Renal cortical epithelial cell (primary cell): ENCODE measurements at places on chromosomes 11 and 22. TPM values are rescaled to one million over a fixed set of nuclear protein-coding genes. Genes with fewer than 3 reads are reported as not detected.

- no peak for DNase-seq
These were observed 312.9 kb downstream of the MN1 start for GRCh38 chr22:27488456-27489177.

- peak; percentile 99 for DNase-seq
These were observed 63.2 kb upstream of the RRAS2 start for GRCh38 chr11:14422052-14422813.

- DNase-seq, result no peak
These were observed 59.4 kb downstream of the KDM2A start for GRCh38 chr11:67178421-67178820.

GRCh38 chr11:132111838-132112237, 741.4 kb downstream of the NTM start:
- DNase-seq, result peak; percentile 74

- no peak for DNase-seq
These were observed 176.7 kb downstream of the SWAP70 start for GRCh38 chr11:9840460-9841004.

DNA sequence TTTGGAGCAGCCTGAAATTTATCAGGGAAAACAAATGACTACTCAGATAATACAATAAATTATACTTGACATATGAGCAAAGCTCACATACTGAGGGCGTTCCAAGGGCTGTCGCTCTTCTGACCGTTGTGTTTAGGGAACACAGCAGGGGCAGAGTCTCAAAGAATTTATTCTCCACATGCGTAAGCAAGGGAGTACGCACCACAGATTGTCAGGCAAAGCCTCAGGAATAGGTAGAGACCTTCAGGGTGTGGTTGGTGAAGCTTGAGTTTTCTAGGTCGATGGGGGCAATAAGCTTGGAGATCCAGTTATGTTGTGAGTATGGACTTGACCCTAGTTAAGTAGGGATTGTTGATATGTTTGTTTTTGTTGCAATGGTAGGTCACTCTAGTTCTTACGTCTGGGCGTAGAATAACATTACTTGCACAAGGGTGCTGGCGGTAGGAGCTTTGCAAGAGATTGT, 830 bp downstream of the ACAT1 start:
- DNase-seq, result peak; percentile 42

DNA sequence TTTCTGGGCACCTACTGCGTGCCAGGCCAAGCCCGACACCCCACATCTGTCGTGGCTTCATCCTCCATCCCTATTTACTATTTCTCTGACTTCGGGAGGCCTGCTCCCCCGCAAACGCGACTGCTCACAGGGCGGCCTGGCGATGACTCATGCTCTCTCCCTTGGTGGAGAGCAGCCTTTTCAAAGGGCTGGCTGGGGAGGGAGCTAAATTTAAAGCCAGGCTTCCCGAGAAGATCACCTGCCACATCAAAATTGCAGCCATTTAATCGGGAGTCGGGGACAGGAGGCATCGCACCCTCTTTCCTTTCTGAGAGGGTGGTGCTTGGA, 24.9 kb upstream of the SHISAL1 start:
- peak; percentile 13 for DNase-seq

DNA sequence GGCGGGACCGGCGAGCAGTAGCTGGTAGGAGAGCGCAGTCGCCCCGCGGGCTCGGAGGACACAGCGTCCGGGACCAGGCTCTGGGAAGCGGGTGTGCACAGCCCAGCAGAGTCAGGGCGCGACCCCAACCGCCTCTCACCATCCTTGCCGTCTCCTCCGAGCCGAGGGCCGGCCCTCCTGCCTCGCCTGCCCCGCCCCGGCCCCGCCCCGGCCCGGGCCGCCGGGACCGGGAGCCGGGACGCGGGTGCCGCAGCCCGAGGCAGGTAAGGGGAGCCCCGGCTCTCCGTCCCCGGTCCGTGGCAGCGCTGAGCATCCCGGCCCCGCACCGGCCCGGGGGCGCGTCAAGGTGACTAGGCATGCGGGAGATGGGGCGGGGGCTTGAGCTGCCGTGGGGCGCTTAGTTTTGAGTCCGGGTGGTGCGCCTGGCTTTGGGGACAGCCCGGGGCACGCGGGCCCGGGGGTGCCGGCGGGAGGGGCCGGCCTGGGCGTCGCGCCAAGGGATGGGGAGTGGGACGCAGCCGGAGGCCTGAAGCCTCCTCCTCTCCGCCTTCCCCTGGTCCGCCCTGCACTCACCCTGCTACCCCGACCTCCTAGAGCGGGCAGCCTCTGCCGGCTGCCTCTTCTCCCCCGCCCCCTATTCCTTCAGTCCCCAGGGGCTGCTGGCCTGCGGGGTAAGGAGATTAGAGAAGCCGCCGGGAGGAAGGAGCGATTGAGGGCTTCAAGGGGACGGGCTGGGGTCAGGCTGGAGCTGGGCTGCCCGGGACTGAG, at the start of gene ABCG4:
ABCG4 (plus strand) TSS at position 35 of the 768 bp plus-strand sequence. CDS start 914 bp downstream, outside the sequence.
- DNase-seq, result no peak

- DNase-seq, result no peak
These were observed 123.6 kb upstream of the TENM4 start for GRCh38 chr11:79564288-79564925.

DNA sequence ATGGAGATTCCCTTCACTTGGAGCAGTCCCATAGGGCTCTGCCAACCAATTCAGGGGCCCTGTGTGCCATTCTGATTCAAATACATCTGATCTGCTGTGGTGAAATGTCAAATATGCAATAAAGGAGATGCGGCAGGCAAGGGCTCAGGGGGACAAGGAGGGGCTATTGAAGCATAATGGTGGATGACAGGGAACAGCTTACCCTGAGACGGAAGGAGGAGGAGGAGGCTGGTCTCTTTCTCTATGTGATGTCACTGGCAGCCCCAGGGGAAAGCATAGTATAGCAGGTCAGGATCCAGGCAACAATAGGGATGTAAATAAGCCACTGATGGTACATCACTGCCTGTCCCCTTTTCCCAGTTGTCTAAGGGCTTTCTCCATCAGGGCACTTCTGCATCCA, 350.9 kb upstream of the SYN3 start:
- DNase-seq, result no peak

DNA sequence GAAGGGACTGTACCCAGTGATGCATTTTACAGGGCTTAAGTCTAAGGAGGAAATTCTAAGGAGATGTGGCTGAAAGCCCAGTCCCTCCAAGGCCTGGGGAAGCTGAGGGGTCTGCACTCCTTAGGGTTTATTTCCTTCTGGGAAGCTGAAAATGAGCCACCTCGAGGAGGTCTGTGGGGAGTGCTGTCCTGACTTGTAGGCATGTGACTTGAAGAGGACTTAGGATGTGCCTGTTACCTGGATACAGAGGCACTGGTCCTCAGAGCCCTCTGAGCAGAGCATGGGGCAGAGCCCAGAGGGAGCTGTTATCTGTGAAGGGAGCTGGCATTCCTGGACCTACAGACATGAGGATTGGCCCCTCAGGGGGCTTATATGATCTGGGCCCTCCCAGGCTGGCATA, 77.1 kb downstream of the TP53I11 start:
- DNase-seq, result no peak

- DNase-seq, result peak; percentile 24
These were observed 90.8 kb upstream of the APOA1 start for GRCh38 chr11:116928102-116928777.

- no peak for DNase-seq
These were observed 7.3 kb downstream of the DNAL4 start for GRCh38 chr22:38786631-38787030.

DNA sequence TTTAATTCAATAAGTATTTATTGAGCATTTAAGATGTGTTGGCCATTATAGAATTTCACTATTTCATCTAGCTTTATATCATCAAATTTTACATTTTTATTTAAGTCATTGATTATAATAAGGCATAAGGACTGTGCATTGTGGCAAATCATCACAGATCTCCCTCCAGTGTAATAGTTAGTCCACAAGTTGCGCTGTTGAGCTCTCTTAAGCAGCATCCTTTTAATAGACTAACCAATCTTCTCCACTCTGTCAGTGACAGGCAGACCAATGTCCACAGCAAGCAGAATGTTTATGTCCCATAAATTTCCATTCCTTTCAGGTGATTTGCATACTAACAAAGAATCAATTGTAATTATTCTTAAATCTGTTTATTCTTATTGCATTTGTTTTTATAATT, 595.3 kb upstream of the CCDC90B start:
- DNase-seq, result peak; percentile 4

DNA sequence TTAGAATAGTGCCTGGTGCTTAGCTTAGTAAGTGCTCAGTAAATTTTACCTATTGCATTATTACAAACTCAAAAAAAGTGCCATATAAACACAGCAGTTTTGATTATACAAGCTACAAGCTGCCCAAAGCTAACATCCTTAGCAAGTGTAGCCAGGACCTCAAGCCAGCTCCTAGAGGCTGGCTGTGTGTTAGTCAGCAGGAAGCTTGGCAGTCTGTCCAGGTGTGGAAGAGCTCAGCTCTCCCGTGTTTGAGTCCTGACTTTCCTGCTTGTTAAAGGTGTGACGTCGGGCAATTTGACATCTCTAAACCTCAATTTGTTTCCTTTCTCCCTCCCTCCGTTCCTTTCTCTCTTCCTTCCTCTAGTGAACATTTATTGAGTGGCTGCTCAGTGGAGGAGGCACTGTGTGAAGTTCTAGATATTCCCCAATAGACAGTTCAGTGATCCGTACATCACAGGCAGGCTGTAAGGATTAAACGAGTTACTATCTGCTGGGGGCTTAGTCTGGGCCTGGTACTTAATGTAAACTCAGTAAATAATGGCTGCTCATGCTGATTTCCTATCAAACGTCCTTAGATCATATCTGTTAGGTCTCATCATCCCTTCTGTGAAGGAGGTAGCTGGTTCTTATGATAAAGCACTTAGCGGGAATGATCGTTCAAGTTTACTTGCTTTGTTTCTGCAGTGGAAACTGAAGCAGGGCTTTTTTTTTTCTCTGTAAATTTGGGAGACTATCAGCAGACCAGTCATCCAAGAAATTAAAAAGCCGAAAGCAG, 68.7 kb downstream of the PRR5L start:
- peak; percentile 58 for DNase-seq

DNA sequence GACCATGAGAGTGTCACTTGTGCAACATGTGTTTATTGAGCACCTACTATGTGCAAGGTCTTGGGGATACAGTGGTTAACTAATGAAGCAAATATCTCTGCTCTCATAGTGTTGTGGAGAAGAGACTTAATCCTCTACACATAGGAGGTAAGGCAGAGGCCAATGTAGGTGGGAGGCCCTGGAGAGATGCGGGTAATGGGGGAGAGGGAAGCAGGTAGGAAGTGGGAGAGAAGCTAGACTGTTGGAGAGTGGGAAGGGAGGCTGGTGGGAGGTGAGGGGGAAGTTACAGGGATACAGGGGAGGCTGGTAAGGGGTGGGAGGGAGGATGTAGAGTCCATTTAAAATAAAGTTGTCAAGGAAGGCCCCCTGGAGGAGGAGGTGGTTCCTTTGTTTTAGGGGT, 240.0 kb downstream of the MIAT start:
- DNase-seq, result no peak

DNA sequence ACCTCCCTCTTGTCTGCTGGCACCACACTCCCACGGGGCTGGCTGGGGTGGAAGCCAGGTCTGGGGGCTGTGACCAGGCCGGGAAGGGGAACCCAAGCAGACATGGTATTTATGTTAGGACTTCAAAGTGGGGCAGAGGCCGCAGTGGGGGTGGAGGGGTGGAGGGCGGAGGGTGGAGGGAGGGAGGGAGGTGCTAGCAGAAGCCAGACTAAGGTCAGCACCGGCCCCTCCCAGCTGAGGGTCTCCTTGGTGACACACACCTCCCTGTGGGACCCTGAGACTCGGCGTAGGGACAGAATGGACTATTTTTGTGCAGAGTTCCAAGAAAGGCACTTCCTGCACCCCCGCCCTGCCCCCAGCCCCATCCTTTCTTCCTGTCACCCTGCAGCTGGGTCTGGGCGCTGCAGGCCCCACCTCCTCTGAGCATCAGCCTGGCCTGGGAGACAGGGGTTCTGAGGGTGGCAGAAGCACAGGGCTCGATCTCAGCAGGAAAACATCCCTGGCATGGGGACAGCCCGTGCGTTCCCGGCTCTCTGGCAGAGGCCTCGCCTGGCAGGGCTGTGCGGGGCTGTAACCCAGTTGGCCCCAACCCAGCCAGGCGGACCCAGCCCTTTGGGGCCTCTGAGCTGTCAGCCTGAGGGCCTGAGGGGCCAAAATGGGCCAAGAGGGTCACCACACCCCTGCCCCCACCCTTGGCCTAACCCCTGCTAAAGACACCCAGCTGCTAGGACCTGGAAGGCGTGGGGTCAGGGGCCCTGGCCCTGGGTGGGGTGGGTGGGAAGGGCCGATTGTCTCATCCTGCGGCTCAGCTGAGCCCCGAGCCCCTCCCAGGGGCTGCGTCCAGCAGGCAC, 9.6 kb upstream of the CD248 start:
- no peak for DNase-seq

GRCh38 chr11:75719340-75720239, 2.0 kb downstream of the MOGAT2 start:
- no peak for DNase-seq

DNA sequence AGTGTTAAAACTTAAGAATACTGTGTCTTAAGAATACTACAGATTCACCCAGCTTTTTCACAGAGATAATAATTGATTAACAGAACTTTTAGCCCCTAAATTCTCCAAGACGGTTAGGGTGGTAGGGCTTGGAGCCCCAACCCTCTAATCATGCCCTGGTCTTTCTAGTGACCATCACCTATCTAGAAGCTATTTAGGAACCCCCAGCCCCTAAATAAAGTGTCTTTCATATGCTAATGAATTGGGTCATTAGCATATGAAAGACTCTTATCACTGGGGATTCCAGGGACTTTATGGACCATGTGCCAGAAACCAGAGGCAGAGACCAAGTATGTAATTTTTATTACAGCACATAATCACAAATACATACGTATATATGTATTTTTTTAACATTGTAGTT, 999.7 kb upstream of the RAG2 start:
- no peak for DNase-seq

DNA sequence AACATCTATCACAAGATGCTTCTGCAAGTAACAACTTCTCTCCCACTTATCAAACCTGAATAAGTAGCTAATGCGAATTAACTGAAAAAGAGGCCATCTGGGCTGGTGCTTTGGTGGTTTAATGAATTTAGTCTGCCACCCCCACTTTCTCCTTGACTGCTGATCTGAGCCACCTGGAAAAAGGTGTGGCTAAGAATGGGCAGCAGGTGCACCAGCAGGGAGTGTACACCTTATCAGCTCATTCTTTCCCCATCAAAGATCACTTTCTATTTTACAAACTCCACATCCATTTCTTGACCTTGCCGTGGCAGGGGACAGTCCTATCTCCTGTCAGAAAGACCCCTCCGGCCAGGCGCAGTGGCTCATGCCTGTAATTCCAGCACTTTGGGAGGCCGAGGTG, 6.5 kb downstream of the RFPL3 start:
- DNase-seq, result no peak

GRCh38 chr11:114280696-114281095, 15.5 kb upstream of the NNMT start:
- DNase-seq, result peak; percentile 85

The CHST1 gene
- total RNA-seq, result 0.10 TPM in 1 of 2 replicates, not detected in the other

The CALCB gene
- 0.15 TPM in 1 of 2 replicates, not detected in the other for total RNA-seq

The CSNK2A3 gene
- 2.4 and 3.1 TPM in 2 replicates for total RNA-seq

The APOA1 gene
- 0.10 TPM in 1 of 2 replicates, not detected in the other for total RNA-seq
